ENCODE measurements at places on chromosomes 2 and 18. TPM values are rescaled to one million over a fixed set of nuclear protein-coding genes. Genes with fewer than 3 reads are reported as not detected.

- DNase-seq: no peak
These were observed 8.8 kb upstream of the NAB1 start for GRCh38 chr2:190640117-190640516.

- DNase-seq: no peak
These were observed 25.7 kb upstream of the OTOS start for GRCh38 chr2:240166191-240166590.

EVA1A gene
- total RNA-seq: 14.4 TPM

DNA sequence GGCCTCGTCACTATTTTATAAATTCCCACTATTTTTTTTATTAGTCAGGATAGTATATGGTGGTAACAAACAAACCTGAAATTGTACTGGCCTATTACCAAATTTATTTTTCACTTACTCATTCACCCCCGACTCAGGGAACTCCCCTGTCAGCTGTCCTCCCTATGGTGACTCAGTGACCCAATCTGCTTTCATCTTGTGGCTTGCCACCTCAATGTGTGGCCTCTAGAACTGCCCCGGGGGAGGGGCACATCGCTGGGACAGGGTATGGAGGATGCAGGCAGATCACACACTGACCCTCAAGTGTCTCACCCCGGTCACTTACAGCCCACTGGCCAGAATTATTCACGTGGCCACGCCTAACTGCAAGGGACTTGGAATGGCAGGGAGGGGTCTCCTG is 71.6 kb downstream of the ACTR2 start:
- no peak for DNase-seq

DNA sequence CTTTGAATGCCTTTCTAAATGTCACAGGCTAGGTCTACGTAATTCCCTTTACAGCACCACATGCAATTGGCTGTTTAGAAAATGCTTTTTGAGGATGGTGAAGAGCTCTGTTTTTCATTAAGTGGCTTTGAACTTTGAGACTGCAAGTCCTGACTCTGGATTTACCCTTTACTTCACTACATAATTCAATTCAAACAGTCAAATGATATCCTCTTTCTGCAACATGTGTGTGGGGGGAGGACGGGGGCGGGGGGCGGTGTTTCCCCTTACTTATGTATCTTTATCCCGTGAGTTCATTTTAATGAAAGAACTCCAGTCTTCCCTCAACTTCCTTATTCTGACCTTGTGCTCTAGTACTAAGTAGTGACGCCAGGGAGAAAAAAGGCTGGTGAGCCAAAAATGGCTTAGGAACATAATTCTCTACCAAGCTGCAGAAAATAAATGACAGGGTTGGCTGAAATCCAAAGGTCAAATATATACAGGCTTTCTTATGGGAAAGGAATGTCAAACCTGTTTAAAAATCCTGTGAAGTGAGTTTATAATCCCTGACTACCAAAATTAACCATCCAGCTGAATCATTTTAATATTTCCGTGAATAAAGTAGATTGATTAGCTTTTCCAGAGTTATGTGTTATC is 119.6 kb downstream of the SLC8A1 start:
- peak; percentile 87 for DNase-seq

DNA sequence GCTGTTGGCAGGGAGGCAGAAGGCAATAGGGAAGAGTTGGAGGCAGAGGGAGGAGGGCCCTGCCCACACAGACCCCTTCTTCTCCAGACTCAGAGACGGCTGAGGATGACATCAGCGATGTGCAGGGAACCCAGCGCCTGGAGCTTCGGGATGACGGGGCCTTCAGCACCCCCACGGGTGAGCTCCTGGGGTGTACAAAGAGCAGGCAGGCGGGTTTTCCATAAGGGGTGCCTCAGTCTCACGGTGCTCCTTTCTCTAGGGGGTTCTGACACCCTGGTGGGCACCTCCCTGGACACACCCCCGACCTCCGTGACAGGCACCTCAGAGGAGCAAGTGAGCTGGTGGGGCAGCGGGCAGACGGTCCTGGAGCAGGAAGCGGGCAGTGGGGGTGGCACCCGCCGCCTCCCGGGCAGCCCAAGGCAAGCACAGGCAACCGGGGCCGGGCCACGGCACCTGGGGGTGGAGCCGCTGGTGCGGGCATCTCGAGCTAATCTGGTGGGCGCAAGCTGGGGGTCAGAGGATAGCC is 10.0 kb downstream of the SPEG start:
- DNase-seq: peak; percentile 70

TTR gene
- total RNA-seq: 15.6 TPM

SRD5A2 gene
- total RNA-seq: 0.72 TPM

GRCh38 chr2:109109342-109109741 is 19.7 kb upstream of the SH3RF3 start:
- no peak for DNase-seq

DOCK10 gene
- 25.5 TPM for total RNA-seq

FLACC1 gene
- 10.8 TPM for total RNA-seq

ACKR3 gene
- total RNA-seq: 14.7 TPM

DUSP2 gene
- total RNA-seq: 28.9 TPM

GRCh38 chr2:28393114-28393836 is 617 bp downstream of the FOSL2 start:
- DNase-seq: peak; percentile 72
